ENCODE measurements at places on chromosomes 6 and 20.

DNA sequence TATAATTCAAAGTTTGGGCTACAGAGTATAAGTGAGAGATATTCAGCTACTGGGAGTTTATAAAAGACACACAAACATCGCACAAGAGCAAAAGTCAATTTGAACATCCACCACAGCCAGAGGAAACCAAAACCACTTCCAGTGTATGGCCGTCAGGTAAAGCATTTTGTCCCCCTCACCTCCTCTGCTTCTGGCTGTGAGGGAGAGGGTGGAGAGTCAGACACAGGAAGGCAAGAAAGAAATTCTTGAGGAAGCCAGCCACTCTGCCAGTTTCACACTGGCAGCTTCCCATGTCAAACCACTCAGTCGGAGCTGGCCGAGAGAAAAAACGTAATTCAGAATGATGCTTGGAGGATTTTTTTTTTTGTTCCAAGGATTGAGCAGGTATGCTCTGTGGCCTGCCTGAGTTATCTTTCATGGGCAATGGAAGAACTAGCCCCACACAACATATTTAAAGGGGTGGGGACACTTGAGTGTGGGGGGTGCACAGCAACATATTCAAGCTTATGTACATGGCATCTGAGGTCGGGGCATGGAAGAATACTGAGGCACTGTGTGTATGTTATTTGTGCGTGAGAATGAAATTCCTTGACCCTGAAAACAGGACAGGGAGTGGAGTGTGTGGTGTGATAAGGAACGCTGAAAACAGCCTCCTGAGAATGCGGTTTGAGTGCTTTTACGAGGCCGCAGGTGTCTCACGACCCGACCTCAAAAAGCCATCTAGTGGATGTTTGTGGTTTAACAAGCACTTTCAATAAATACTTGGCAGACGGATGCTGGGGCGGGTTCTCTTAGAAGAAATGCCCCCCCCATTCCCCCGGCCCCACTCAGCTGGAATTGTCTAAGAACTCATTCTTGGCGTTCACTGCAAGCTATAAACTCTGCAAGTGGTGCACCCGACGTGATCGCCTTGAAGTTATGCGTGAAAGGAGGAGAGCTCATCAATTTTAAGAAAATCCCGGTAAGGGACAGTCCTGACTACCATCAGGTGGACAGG lies 27.5 kb upstream of the ZBTB22 start:
- peak; percentile 58 for DNase-seq

DNA sequence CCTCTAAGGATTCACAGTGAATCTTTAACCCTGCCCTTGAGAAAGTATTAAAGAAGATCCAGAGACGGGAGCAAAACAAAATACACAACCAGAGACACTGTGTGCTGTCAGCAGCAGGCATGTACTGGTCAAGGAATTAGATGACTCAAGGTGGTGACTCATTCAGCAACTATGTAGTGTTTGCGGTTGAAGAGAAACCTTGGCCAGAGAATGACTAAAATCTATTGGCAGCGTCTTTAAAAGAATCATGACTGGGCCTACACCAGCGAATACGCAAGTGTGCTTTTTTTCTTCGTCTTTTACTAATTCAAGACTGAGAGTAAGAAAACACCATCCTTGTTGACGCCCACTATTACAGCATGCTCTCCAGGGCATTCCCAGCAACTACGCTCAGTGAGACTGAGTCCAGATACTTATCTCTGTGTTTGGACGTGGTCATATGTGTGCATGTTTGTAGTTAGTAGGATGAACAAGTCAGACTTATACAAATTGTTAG lies 72.4 kb upstream of the BACH2 start:
- DNase-seq, result no peak

- DNase-seq, result no peak
Observed at GRCh38 chr6:34518669-34519365, 37.3 kb downstream of the SPDEF start.

DNA sequence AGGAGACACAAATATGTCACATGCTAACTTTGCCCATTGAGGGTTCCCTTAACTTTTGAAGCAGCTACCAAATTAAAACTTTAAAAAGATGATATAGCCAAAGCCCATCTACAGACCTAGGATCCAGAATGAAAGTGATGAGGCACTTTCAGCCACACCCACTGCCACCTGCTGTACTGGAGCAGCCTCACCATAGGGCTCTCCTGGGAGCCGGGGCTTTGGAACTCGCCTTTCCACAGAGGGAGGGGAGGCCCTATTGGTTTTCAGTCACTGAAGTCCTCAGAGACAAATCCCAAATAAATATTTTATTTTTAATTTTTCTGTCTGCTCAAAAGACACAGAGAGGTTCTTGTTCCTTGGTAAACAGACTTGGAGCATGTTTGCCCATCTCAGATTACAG lies 238.1 kb upstream of the TAB2 start:
- DNase-seq, result no peak

- no peak for DNase-seq
Observed at GRCh38 chr6:5498579-5498899, 237.2 kb downstream of the FARS2 start.

DNA sequence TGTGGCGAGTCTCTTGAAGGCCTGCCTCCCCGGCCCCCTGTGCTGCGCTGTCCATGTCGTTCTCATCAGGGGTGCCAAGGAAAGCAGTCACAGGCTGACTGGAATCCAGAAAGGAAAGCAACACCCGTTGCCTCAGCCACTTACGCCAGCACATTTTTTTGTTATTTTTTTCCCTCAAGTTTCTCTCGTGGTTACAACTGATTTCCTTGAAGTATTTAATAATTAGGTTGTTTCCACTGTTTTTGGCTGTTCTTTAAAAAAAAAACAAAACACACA lies 17.9 kb upstream of the SLC22A1 start:
- no peak for DNase-seq

GRCh38 chr6:132322398-132322797 lies 78.9 kb downstream of the MOXD1 start:
- DNase-seq, result no peak

GRCh38 chr6:109059153-109059552 lies 35.5 kb downstream of the SESN1 start:
- no peak for DNase-seq

DNA sequence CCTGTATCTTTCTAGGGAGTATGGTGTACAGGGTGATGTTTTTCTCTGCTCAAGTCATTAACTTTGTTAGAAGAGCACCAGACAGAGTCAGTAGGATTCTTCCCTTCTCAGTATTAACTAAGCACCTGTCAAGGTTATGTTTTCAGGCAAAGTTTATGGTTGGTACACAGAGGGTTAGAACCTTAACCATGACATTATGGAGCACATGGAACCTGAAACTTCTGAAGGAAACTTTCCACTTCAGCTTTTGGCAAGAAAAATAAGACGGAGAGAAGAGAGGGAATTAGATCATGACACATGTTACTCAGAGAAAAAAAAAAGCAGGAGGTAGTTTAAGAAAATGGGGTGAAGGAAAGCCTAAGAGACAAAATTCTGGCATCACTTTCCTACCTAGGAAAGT lies 112.9 kb upstream of the PDE7B start:
- no peak for DNase-seq

DNA sequence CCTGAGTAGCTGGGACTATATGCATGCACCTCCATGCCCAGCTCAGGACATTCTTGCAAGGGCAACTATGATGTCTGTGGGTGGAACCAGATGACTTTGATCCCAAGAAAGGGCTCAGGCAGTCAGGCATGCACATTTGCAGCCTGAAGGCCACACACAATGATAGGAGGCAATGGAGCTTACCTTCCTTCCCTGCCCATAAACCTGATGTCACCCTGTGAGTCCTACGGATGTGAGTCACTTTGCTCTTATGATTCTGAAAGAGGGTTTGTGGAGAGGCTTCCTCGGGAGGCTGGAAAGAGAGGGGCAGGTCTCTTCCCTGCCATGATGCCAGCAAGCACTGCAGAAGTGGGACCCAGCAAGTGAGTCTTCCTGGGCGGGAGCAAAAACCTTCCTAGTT lies 202.4 kb downstream of the LY86 start:
- no peak for DNase-seq

DNA sequence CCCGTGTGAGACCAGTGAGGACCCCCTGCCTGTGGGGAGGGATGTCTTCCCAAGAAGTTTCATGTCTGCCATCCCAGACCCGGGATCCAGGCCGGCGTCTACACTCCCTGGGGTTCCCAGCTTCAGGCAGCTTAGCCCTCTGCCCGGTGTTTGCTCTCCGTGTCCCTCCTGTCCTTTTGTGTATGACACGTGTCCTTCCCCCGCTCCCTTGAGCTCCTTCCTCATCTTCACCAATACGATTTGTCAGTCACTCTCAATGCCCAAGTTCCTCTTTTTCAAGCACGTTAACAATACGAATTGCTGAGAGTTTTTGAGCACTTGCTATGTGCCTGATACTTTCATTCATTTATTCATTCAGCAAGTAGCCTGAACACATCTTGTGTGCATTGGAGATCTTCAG lies 115.6 kb upstream of the PTPN1 start:
- DNase-seq, result no peak

GRCh38 chr6:133259561-133259960 lies 18.4 kb downstream of the EYA4 start:
- no peak for DNase-seq

DNA sequence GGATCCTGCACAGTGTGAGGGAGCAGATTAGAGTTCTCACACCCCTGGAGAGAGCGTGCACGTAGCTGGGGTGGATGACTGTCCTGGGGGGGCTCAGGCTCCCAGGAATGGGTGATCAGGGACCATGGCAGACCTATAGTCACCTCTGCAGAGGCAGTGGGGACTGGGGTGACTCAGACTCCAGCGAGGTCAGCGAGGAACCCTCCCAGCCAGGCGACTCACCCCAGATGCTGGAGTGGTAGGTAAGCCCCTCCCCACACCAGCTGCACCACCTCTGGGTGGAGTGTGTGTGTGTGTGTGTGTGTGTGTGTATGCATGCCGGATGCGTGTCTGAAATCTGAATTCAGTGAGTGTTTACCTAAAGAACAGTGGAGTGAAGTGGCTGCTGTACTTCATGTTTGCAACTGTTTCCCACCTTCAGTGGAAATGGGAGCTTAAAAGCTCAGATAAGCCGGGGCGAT lies 17.4 kb upstream of the GTSF1L start:
- no peak for DNase-seq

DNA sequence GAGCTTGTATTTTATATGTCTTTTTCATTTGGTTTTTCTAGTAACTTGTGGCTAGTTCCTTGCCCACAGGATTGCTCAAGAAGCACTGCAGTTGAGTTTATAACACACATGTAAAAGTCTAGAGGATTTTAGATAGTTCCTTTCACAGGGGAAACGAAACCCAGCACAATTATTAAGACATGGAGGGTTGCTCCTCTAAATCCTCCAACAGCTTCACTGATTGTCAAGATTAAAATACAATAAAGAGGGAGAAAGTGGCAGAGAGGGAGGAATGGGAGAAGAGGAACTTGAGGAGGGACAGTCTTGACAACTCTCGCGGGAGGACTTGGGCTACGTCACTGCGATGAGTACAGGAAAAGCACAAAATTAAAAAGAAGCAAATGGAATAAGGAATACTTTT lies 9.7 kb upstream of the TBC1D7 start:
- DNase-seq, result no peak

GRCh38 chr6:151100326-151100725 lies 139.4 kb upstream of the AKAP12 start:
- no peak for DNase-seq

- DNase-seq, result no peak
Observed at GRCh38 chr6:118382126-118382525, 166.0 kb upstream of the PLN start.

GRCh38 chr6:13439644-13440043 lies 47.8 kb downstream of the GFOD1 start:
- no peak for DNase-seq

DNA sequence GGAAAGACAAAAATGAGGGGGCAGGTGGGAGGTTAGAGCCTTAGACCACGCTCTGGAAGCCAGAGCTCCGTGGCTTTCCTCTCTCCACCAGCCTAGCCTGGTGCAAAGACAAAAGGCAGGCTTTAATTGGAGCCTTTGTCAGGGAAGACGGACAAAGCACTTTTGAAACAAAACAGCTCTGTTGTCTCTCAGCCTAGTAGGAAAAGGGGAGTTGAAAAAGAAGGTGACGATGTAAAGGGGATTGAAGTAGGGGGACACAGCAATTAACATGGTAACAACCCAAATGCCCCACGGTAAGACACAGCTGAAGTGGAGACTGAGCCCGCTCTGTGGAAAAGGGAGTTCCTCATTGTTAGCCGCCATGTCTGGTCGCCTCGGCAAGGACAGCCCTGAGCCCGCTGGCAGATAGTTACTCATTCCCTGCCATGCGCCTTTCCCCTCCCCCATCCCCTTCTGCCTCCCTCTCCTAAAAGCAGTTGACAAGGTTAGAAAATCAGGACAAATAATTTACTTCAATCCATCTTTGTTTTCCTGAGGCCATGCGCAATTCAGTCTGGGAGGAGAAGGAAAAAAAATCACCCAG lies 93.0 kb downstream of the TCP11 start:
- no peak for DNase-seq

GRCh38 chr20:20367575-20368417 lies at the start of gene INSM1:
Gene INSM1 (plus strand): TSS chr20:20368104. CDS start chr20:20368268, 164 bp downstream.
- no peak for DNase-seq

DNA sequence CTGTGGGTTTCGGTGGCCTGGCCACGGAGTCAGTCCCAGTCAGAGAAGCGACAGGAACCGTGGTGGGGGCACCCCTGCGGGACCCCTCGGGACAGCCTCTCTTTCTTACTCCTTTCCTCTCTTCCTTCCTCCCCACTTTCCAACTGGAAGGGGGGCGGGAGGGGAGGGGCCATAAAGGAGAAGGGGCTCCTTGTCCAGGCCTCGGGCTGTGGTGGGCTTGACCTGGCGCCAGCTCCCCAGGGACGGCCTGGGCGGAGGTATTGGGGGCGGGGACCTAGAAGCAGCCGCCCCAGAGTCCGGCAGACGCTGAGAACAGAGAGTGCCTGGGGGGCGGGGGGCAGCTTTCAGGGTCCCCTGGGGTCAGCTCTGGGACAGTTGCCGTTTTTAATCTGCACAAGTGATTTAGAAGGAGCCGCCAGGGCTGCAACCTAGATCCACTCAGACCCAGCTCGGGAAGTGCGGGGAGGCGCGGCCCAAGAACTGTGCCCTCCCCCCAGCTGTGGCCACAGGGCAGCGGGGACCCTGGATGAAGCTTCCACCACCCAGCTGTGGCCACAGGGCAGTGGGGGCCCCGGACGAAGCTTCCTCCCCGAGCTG lies 6.4 kb upstream of the ABHD16B start:
- DNase-seq, result no peak

DNA sequence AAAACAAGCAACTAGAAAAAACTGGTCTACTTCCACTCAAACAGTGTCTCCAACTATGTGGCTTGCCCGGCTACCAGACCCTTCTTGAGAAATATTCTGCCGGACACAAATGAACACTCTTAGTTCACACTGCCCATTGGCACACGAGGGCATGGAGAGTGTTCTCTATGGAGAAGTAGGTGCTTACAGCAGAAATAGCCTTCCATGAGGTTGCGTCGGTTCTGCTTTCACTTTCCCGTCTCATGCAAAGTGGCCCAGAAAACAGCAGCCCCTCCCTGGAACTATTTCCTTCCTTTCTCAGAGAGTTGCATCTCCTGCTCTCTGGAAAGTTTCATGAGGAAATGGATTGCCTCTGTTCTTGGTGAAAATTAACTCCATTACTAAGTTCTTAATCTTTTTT lies 9.5 kb upstream of the HLA-DOA start:
- DNase-seq, result peak; percentile 29

- DNase-seq, result no peak
Observed at GRCh38 chr6:17022604-17023003, 79.2 kb upstream of the STMND1 start.
